Naive thymus-derived CD4-positive, alpha-beta T cell (primary cell): ENCODE measurements at places on chromosomes 5 and 9. TPM values are rescaled to one million over a fixed set of nuclear protein-coding genes. Genes with fewer than 3 reads are reported as not detected.

Gene PCBD2
- total RNA-seq: 10.6 TPM

DNA sequence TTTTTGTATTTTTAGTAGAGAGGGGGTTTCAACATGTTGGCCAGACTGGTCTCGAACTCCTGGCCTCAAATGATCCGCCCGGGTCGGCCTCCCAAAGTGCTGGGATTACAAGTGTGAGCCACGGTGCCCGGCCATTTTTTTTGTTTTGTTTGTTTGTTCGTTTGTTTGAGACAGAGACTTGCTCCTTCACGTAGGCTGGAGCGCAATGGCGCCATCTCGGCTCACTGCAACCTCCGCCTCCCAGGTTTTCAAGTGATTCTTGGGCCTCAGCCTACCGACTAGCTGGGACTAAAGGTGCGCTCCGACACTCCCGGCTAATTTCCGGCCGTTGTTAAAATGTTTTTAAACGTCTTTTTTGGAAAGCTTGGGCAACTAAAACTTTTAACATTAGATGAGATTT, 54.0 kb downstream of the SHOC1 start:
- H3K27ac ChIP-seq: no peak overlapping the region
- no peak for DNase-seq
- H3K27me3 ChIP-seq: no peaks in the 10 kb centered on the region
- no peak overlapping the region for H3K4me3 ChIP-seq

- no peak overlapping the region for H3K4me3 ChIP-seq
- H3K36me3 ChIP-seq: peaks cover 17% of the 10 kb centered on the region
- H3K4me1 ChIP-seq: peaks cover 47% of the 10 kb centered on the region
- H3K27me3 ChIP-seq: no peaks in the 10 kb centered on the region
- DNase-seq: no peak
- no peak overlapping the region for H3K27ac ChIP-seq
Observed at GRCh38 chr9:128101690-128102089, 25.8 kb downstream of the PTGES2 start.

DNA sequence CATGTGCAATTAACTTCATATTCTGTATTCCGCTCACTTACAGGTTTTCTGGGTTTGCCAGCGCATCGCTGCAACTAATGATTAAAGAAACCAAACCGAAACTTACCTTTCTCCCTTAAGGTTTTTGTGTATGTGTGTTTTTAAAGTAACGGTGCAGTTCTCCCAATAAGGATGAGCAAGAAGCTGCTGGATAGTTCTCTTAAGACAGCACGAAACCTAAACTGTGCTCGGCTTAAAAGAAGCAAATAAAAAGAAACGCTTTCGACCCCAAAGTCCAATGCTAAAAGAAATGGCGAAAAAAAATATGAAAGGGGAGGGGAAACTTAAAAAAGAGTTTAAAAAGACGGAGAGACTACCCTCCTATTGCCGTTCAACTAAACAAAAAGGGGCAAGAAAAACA, 340 bp downstream of the ELAVL2 start:
- DNase-seq: no peak
- no peaks in the 10 kb centered on the region for H3K36me3 ChIP-seq
- no peaks in the 10 kb centered on the region for H3K4me1 ChIP-seq
- peak overlapping the region; percentile 27 for H3K4me3 ChIP-seq
- no peak overlapping the region for H3K27ac ChIP-seq

Gene IFNA4
- not detected for total RNA-seq

DNA sequence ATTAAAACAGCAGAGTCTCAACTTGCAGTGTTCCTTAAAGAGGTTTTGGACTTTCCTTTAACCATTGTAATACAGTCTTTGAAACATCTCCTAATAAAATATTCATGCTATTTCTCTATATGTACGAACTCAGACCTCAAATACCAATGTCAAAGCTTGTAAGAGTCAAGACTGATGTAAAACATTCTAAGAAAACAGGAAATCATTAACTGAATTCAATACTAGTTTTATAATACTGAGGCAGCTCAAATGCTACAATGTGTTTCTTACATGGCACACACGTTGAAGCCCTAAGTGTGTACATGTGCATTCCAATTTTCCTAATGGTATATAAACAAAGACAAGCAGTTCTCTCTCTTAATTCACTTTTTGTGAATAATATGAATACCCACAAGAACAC, 11.6 kb downstream of the PSIP1 start:
- no peak overlapping the region for H3K27ac ChIP-seq
- peaks cover 28% of the 10 kb centered on the region for H3K4me1 ChIP-seq
- peaks cover 9% of the 10 kb centered on the region for H3K36me3 ChIP-seq
- DNase-seq: no peak
- no peaks in the 10 kb centered on the region for H3K27me3 ChIP-seq

Gene UNC5A
- not detected for total RNA-seq

Gene NIM1K
- total RNA-seq: 0.40 TPM

- DNase-seq: no peak
- no peaks in the 10 kb centered on the region for H3K4me1 ChIP-seq
- H3K27me3 ChIP-seq: no peaks in the 10 kb centered on the region
- no peak overlapping the region for H3K4me3 ChIP-seq
Observed at GRCh38 chr5:178851951-178852350, 7.8 kb upstream of the ZNF354B start.

DNA sequence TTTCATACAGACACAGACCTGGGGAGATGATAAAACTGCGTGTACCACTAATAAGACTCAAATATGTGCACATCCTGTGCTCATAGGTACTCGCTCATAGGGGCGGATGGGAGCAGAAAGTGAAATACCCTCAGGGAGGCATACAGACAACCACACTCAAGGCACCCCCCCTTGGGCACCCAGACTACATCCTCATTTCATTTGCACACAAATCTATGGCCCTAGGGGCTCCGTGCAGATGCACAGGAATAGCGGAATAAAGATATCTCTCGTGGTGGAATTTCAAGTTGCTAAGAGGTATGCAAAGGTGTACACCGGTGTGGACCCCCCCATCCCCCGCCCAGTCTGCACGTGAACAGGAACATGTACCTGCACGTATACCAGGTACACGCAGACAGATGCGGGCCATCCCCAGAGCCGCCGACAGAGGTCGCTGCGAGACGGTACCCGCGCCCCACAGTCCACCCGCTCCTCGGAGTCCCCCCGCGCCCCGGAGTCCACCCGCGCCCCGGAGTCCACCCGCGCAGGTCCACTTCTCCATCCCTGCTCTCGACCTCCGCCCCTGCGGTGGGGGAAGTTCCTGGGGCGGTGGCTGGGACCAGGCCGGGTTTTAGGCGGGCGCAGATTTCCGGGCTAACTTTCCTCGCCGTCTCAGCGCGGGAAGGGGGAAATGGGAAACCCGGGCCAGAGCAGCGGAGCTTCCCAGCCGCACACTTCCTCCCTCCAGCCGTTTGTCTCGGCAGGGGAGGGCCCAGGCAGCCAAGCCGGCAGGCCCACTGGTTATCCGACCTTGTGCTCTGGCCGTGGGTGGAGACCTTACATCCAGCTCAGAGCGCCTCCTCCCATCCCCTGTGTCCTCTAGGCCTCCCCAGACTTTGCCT, 1.0 kb upstream of the IL12B start:
- H3K36me3 ChIP-seq: no peaks in the 10 kb centered on the region
- peak overlapping the region; percentile 46 for H3K4me3 ChIP-seq
- peaks cover 4% of the 10 kb centered on the region for H3K4me1 ChIP-seq
- H3K27me3 ChIP-seq: no peaks in the 10 kb centered on the region
- peak; percentile 62 for DNase-seq
- peak overlapping the region; percentile 22 for H3K27ac ChIP-seq

GRCh38 chr9:6702707-6703106, 55.1 kb upstream of the KDM4C start:
- no peaks in the 10 kb centered on the region for H3K4me1 ChIP-seq
- H3K4me3 ChIP-seq: no peak overlapping the region
- DNase-seq: no peak

DNA sequence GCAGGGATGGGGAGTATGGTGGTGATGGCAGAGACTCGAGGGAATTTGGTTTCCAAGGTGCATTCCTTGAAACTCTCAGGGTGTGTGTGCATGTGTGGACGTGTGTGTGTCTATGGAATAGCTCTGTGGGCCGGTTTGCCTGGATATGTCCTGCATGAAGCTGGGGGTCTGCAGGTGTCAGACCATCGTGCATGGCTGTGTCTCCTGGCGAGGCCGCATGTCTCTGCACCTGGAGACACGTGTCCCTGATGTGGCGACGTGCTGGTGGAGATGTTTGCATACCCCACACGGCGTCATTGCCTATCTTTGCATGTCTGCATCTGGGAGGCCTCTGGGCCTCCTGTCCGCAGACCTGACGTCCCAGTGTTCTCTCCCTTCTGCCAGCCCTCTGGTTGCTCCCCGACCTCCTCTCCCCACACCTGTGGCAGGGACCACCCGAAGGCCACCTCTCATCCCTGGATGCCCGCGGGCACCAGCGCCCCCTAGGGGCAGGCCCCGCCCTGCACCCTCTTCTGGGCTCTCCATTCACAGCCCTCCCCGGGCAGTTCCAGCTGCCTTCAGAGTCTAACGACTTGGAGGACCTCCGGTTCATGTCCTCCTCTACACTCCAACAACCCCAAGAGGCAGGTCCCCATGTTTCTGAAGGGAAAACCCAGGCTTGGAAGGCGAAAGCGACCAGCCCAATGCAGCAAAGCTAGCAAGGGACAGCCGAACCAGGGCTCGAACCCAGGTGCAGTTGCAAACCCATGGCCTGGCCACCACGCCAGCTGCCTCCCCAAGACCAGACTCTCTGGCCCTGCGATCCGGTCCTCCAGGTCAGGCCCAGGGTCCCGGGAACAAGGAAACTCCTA, 88.6 kb downstream of the LMX1B start:
- DNase-seq: peak; percentile 31
- H3K36me3 ChIP-seq: no peaks in the 10 kb centered on the region
- H3K4me1 ChIP-seq: peaks cover 10% of the 10 kb centered on the region
- H3K27ac ChIP-seq: no peak overlapping the region

Gene LCN2
- total RNA-seq: not detected

DNA sequence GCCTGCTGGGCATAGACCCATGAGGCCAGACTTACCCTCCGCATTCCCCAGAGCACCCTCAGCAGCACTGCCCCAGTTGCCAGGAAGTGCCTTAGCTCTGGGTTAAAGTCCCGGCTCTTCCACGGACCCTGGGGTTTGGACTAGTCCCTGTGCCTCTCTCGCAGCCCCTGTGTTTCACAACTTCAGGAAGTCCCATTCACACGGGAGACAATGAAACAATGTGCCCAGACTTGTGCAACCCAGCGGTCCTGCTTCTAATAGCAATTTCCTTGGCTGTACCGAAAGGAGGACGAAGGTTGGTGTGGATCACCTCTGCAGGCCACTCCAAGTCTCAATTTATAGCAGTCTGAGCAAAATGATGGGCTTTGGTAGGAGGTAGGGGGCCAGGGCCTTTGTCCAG, 41.8 kb upstream of the FAT2 start:
- no peaks in the 10 kb centered on the region for H3K27me3 ChIP-seq
- DNase-seq: no peak
- no peak overlapping the region for H3K4me3 ChIP-seq
- H3K4me1 ChIP-seq: no peaks in the 10 kb centered on the region
- no peaks in the 10 kb centered on the region for H3K36me3 ChIP-seq

- H3K27ac ChIP-seq: peak overlapping the region; percentile 71
- no peaks in the 10 kb centered on the region for H3K36me3 ChIP-seq
- peak; percentile 73 for DNase-seq
- peaks cover 82% of the 10 kb centered on the region for H3K4me1 ChIP-seq
- no peaks in the 10 kb centered on the region for H3K27me3 ChIP-seq
Observed at GRCh38 chr9:89536145-89536574, 38.2 kb upstream of the SEMA4D start.

- no peaks in the 10 kb centered on the region for H3K4me1 ChIP-seq
- no peaks in the 10 kb centered on the region for H3K36me3 ChIP-seq
- no peaks in the 10 kb centered on the region for H3K27me3 ChIP-seq
- H3K27ac ChIP-seq: no peak overlapping the region
- no peak overlapping the region for H3K4me3 ChIP-seq
Observed at GRCh38 chr5:89181546-89181945, 298.6 kb upstream of the MEF2C start.

- H3K36me3 ChIP-seq: no peaks in the 10 kb centered on the region
- no peaks in the 10 kb centered on the region for H3K4me1 ChIP-seq
Observed at GRCh38 chr9:69658987-69659675, 13.0 kb downstream of the APBA1 start.

Gene C5orf47
- not detected for total RNA-seq

- DNase-seq: no peak
- no peaks in the 10 kb centered on the region for H3K36me3 ChIP-seq
- H3K4me1 ChIP-seq: no peaks in the 10 kb centered on the region
- H3K27me3 ChIP-seq: no peaks in the 10 kb centered on the region
Observed at GRCh38 chr5:19986806-19987205, 1.2 kb downstream of the CDH18 start.

DNA sequence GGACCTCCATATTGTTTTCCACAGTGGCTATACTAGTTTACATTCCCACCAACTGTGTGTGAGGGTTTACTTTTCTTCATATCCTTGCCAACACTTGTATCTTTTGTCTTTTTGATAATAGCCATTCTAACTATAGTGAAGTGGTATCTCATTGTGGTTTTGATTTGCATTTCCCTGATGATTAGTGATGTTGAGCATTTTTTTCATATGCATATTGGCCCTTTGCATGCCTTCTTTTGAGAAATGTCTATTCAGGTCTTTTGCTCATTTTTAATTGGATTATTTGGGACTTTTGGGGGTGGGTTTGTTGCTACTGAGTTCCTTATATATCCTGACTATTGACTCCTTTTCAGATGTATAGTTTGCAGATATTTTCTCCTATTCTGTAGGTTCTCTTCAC, 44.4 kb downstream of the FEM1C start:
- no peaks in the 10 kb centered on the region for H3K36me3 ChIP-seq
- DNase-seq: no peak
- no peaks in the 10 kb centered on the region for H3K4me1 ChIP-seq
- H3K27me3 ChIP-seq: no peaks in the 10 kb centered on the region
- no peak overlapping the region for H3K27ac ChIP-seq

Gene SNCB
- total RNA-seq: not detected

Gene SARDH
- 0.53 and 0.73 TPM in 2 replicates for total RNA-seq

DNA sequence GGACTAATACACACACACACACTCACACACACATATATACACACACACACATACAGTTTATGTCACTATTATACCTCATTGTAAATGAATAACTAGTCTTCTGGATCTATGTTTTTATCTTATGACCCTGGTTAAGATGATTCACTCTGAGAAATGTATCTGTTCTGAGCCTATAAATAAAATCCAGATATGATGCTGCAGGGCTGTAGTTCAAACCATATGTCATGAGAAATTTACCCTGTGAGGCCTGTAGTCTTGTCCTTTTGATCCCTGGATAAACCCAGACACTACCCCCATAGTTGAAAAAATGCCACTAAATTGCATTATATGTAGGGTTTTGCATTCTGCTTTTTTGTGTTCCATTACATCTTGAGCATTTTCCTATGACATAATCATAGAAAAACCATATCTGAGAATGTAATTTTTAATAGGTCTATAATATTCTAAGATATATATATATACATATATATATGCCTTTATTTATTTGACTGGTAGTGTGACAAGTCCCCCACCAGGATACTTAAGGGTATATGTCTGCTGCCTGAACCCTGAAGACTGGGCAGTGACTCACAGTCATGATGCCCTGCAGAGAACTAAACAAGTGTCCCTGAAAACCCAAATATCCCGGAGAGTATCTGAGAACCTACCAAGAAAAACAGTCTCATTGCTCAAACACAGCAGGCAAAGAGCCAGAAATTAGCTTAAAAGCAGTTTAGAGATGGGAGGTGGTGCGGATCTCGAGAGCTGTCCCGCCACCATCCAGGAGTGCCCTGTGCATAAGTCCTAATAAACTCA, 18.4 kb upstream of the ALDOB start:
- H3K36me3 ChIP-seq: no peaks in the 10 kb centered on the region
- H3K27ac ChIP-seq: no peak overlapping the region
- H3K4me3 ChIP-seq: no peak overlapping the region
- no peak for DNase-seq
- peaks cover 6% of the 10 kb centered on the region for H3K4me1 ChIP-seq
- H3K27me3 ChIP-seq: no peaks in the 10 kb centered on the region

Gene STRBP
- 17.5 TPM for total RNA-seq

GRCh38 chr9:136626066-136626725, 36.5 kb upstream of the EGFL7 start:
- no peaks in the 10 kb centered on the region for H3K36me3 ChIP-seq
- no peak overlapping the region for H3K27ac ChIP-seq
- peaks cover 9% of the 10 kb centered on the region for H3K4me1 ChIP-seq
- H3K4me3 ChIP-seq: no peak overlapping the region
- H3K27me3 ChIP-seq: no peaks in the 10 kb centered on the region
